MM.1S (cell line): ENCODE measurements at places on chromosomes 6 and 20.

DNA sequence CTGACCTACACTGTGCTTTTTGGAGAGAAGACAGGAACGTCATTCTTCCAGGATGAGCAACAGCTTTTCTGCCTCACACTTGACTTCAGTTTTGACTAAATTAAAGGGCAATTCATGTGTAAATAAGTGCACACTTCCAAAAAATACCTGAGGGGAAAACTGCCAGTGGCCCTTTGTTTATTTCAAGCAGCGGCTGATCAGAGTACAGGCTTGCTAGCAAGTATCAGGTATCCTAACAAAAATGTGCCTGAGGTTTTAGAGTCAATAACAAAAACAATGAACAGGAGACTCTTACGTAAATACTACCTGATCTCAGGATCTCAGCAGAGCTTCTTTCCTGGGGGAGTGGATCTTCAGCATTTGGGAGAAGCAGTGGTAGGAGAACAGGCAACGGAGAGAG lies 12.4 kb downstream of the LY86 start:
- no peak overlapping the region for H3K27ac ChIP-seq
- H3K4me1 ChIP-seq: no peaks in the 10 kb centered on the region
- no peak for DNase-seq
- no peaks in the 10 kb centered on the region for H3K36me3 ChIP-seq

DNA sequence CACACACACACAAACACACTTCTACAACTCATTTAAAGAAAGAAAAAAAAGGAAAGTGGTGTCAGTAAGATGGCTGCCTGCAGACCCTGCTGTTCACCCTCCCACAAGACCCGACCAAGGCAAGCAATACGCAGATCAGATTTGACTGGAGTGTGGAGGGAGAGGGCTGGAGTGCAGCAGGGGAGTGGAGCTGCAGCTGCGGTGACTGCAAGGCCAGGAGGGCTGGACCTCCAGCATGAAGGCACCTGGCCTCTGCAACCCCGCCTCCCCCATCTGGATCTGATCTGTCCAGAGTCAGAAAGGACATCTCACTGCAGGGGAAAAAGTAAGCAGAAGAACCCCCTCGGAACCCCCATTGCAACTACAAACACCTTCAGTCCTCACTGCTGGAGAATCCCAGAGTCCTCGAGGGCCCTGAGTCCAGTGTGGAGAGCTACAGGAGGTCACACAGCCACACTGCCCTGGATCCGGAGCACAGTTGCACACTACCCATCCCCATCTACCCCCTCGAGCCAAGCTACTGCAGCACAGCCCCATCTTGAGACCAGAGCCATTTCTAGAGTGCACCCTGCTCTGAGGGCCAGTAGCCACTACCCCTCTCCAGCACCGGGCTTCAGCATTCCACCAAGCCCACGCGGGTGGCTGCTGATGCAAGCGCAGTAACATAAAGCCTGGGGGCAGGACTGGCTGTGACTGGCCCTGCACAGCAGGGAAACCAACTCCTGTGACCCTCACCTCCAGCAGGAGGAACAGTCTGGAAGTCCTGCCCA lies 41.9 kb upstream of the SRSF6 start:
- no peaks in the 10 kb centered on the region for H3K27me3 ChIP-seq
- no peak overlapping the region for H3K27ac ChIP-seq
- no peak for DNase-seq
- no peak overlapping the region for H3K4me3 ChIP-seq
- no peaks in the 10 kb centered on the region for H3K36me3 ChIP-seq

DNA sequence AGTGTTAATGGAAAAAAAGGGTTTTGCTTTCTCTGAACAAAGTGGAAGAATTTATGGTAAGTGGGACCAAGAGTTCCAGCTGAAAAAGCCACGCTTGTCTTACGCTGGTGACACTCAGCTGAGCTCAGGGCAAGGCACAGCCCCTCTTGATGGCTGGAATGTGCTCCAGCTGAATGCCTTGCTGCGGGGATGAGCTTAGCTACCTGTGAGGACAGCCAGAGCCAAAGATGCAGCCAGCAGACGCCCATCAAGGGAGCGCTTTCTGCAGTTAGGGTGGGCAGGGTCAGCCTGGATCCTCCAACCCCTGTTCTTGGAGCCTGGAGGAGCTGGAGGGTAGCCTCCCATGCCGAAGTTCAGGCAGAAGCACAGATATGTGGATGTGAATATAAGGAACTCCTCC lies 191.4 kb downstream of the SCP2D1 start:
- no peak overlapping the region for H3K27ac ChIP-seq
- H3K36me3 ChIP-seq: no peaks in the 10 kb centered on the region
- no peak for DNase-seq
- no peaks in the 10 kb centered on the region for H3K27me3 ChIP-seq
- H3K4me1 ChIP-seq: no peaks in the 10 kb centered on the region
- H3K4me3 ChIP-seq: no peak overlapping the region

- H3K4me1 ChIP-seq: peaks cover 17% of the 10 kb centered on the region
- H3K27ac ChIP-seq: no peak overlapping the region
- no peaks in the 10 kb centered on the region for H3K36me3 ChIP-seq
- H3K27me3 ChIP-seq: no peaks in the 10 kb centered on the region
- no peak overlapping the region for H3K4me3 ChIP-seq
Measured at GRCh38 chr20:24022621-24023180, 34.1 kb upstream of the GGTLC1 start.

DNA sequence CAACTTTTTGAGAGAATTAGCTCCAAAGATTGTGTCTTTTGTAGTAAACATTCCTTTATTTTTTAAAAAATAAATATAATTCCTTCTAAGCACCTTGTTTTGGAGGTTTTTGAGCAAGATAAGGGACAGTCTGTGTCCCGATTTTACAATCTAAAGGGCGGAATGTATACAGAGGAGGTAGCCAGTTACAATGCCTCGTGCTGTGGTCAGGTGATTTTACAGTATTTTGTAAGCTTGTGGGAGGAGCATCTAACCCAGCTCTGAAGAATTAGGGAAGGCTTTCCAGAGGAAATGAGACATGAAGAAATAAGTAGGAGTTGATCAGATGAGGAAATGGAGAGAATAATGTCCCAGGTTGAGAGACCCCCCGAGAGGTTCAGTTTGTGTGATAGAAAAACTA lies 1.3 kb downstream of the HINT3 start:
- no peak overlapping the region for H3K27ac ChIP-seq
- H3K4me1 ChIP-seq: peaks cover 12% of the 10 kb centered on the region
- no peaks in the 10 kb centered on the region for H3K27me3 ChIP-seq
- no peak for DNase-seq
- no peaks in the 10 kb centered on the region for H3K36me3 ChIP-seq
